CD4-positive, alpha-beta T cell treated with Interleukin-2 at 100 ng/mL for 4 hours (primary cell): ENCODE measurements at places on chromosomes 2 and 18.

GRCh38 chr18:51753365-51754057 is 556.0 kb upstream of the MEX3C start:
- DNase-seq = no peak

- no peak for DNase-seq
Measured at GRCh38 chr2:207107551-207107950, 58.2 kb downstream of the KLF7 start.

DNA sequence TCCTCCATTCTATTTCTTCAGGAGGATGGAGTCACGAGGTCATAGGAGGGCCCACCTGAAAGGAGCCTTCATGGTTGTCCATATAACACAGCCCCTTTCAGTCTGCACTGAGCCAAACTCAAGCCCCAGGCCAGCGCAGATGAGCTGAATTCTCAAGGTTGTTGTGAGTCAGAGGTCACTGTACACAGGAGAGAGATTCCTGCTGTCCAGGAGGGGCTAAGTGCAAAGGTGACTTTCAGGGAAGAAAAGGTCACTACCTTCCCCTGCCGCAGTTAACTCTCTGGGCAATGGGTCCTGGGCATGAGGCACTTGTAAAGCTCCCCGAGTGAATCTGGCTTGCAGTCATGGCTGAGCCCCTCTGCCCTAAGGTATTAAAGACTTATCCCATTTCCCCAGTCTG is 150.7 kb downstream of the CTIF start:
- DNase-seq = no peak

DNA sequence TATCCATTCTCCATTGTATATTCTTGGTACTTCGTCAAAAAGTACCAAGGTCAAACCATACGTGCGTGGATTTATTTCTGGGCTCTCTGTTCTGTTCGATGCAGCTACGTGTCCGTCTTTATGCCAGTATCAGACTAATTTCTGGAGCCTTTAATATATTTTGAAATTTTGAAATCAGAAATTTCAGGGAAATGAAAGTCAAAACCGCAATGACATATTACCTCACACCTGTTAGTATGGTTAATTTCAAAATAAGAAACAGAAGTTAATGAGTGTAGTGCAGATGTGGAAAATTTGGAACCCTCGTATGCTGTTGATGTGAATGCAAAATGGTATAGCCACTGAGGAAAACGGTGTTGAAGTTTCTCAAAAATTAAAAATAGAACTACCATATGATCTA is 156.1 kb upstream of the TRIB2 start:
- no peak for DNase-seq

GRCh38 chr2:196335221-196335634 is 163.8 kb upstream of the STK17B start:
- no peak for DNase-seq

DNA sequence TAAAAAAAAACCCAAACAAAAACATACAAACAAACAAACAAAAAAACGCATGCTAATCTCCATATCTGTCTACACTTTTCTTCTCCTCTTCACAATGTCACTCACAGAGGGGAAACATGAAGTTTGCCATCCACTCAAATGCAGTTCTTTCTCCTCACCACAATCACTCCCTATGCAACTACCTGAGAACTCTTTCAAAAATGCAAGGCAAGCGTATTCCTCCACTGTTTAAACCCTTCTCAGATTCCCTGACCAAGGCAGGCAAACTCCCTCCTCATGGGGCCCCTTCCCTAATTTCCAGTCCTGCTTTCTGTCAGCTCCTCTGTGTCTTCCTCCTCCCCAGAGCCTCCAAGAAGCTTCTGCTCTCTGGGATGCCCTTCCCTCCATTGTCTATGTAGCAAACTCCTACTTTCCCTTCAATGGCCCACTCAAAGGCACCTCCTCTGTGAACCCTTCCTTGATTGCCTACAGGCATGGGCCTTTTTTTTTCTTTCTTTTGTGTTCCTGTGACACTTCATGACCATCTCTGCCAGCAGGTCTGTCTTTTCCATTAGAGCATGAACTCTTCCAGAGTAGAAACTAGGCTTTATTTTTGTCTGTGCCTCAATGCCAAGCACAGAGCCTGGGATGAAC is 143.8 kb upstream of the SLC1A4 start:
- no peak for DNase-seq

- no peak for DNase-seq
Measured at GRCh38 chr2:217806482-217806765, 196.4 kb downstream of the TNS1 start.

GRCh38 chr2:70173520-70173919 is 17.3 kb downstream of the C2orf42 start:
- DNase-seq = no peak

DNA sequence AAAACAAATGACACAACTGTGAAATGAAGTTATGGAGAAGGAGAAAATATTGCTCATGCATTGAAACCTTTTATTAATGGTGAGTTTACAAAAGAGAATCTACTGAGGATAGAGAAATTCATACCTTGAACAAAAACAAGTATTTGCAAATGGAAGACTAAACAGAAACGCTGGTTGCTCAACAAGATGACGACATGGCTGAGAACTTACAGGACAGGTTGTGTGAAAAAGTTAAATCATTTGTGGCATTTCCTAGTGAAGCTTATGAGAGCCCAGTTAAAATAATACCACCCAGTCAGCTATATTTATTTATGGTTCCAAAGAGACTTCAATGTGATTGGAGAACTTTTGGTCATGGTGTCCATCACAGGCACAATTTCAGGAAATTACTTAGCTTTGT is 148.6 kb upstream of the PKDCC start:
- no peak for DNase-seq

- no peak for DNase-seq
Measured at GRCh38 chr18:28863396-28863795, 686.5 kb upstream of the CDH2 start.

GRCh38 chr18:74651327-74652128 is 53.9 kb downstream of the ZNF407 start:
- no peak for DNase-seq

- DNase-seq = no peak
Measured at GRCh38 chr2:150494234-150494945, 6.9 kb upstream of the RND3 start.

DNA sequence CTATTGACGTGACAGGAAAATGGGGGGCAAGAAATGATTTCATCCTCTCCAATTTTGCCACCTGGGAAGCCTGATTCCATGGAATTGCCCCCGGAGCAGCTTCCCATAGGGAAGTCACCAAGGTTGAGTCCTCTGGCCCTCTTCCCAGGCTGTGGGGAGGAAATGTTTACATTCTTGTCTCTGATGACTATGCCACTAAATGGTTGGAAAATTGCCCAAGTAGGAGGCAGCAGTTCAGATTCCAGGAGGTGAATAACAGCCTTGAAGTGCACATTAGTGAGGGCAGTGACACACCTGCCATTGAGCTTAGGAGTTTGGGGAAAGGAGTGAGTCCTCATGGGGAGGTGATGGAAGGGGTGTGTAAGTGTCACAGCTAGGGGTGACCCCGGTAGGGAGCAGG is 449.2 kb upstream of the DCC start:
- no peak for DNase-seq

DNA sequence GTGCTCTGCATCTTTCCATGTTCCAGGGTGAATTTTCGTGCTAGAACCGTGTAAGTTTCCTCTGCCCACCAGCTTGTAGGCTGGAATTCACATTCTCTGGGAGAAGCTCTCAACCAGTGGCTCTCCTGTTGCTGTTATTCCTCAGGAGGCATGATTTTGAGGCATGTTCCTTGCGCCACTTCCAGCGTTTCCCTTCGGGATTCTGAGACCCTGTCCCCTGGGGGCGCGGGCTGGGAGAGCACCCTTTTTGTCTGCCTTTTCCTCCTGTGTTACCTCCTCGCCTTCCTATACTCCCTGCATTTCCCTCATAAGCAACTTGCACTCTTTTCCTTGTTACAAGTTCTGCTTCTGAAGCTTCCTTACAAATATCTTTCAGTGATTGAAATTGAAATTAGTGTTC is 156.4 kb downstream of the PTPRM start:
- DNase-seq = no peak

DNA sequence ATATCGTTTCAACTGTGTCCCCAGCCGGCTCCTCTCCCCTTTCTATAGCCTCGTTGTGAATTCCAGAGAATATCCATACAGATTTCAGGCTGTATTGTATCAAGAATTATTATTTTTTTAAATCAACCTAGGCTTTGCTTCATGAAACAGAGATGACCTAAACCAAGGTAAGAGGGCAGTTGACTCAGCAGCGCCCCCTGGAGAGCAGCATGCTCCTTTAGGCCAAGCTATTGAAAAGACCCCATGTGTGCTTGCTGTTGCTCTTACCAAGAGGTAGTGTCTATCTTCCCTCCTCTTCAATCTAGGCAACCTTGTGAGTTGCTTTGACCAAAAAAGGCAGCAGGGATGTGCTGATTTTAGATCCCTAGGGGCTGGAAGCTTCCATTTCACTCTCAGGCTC is 426.7 kb upstream of the SMIM21 start:
- DNase-seq = no peak

DNA sequence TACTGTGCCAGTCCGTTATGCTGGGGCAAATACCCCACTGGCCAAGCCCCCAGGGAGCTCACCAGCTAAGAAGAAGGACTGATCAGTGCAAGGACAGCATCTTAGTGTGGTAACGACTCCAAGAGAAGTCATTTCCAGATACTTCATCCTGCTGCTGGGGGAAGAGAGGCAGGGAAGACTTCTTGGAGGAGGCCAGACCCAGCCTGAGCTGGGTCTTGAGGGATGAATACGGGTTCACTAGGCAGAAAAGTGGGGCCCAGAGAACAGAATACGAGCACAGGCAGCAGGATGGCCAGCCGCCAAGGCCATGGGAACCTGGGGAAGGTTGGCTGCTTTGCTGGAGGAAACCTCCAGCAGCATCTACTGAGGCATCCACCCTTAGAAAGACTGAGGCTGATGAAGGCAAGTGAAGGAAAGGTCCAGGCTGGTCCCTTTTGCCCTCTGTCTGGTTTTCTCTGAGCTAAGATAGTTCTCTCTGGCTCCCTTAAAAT is 84.1 kb downstream of the GLI2 start:
- DNase-seq = no peak

DNA sequence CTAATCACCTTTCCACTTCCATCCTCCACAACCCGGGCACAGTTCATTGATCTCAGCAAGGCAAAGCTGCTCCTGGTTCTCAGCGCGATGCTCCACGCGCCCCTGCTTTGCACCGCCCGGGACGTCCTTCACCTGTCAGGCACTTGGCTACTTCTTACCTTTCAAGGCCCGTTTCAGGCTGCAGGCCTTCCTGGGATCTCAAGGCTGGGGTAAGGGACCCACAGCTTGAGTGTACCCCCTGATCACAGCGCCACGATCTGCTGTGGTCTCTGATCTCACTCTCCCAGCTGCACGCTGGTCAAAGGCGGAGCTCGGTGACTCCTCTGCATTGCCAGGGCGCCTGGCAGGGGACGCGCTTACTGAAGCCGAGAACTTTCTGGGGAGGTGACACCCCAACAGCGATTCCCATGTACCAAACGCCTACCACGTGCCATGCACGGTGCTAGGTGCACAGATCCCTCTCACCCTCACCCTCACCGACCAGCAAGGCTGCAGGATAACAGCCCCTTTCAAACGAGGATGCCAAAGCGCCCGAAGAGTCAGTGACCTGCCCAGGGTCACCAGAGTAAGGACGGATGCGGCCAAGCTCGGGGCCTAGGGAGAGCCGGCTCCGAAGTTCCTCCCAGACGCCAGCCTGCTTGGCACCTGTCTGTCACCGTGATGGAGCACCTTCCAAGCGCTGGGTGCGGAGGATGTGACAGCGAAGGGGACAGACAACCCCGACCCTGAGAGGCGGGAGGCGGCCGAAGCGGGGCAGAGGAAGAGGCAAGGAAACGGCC is 818 bp downstream of the ITGB1BP1 start:
- peak; percentile 56 for DNase-seq

GRCh38 chr2:125684932-125685331 is 971.0 kb upstream of the GYPC start:
- no peak for DNase-seq

- DNase-seq = no peak
Measured at GRCh38 chr18:79798999-79799370, 1.2 kb downstream of the KCNG2 start.

GRCh38 chr2:222733846-222734702 is 62.6 kb downstream of the MOGAT1 start:
- DNase-seq = no peak

- DNase-seq = no peak
Measured at GRCh38 chr2:143937723-143938350, 582.1 kb downstream of the ZEB2 start.

GRCh38 chr2:233185963-233186362 is 65.5 kb upstream of the ATG16L1 start:
- no peak for DNase-seq

GRCh38 chr2:137706786-137707613 is 257.3 kb upstream of the HNMT start:
- no peak for DNase-seq

GRCh38 chr2:152513681-152514080 is 178.7 kb downstream of the FMNL2 start:
- DNase-seq = no peak

GRCh38 chr2:83394134-83394904 is 1064.8 kb downstream of the SUCLG1 start:
- no peak for DNase-seq

- no peak for DNase-seq
Measured at GRCh38 chr2:50694798-50695197, 337.1 kb downstream of the NRXN1 start.

DNA sequence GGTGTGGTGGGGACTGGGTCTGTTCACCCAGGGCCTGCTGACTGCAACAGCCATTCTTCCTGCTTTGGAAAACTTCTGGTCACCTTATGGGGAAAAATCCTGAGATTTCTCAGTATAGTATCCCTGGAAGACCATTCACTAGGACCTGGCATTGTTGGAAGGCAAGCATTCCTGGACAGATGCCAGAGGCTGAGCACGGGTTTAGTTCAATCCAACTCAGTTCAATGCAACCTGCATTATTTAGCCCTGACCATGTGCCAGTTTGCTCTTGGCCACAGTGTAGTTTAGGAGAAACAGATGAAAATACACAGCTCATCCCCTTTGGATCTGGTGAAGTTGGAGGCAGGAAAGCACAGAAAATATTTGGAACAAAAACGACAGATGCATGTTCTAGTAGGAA is 95.9 kb downstream of the LPIN1 start:
- no peak for DNase-seq

- no peak for DNase-seq
Measured at GRCh38 chr2:237278568-237278967, 135.4 kb downstream of the COL6A3 start.

- DNase-seq = no peak
Measured at GRCh38 chr2:202695166-202695565, 60.4 kb downstream of the FAM117B start.

DNA sequence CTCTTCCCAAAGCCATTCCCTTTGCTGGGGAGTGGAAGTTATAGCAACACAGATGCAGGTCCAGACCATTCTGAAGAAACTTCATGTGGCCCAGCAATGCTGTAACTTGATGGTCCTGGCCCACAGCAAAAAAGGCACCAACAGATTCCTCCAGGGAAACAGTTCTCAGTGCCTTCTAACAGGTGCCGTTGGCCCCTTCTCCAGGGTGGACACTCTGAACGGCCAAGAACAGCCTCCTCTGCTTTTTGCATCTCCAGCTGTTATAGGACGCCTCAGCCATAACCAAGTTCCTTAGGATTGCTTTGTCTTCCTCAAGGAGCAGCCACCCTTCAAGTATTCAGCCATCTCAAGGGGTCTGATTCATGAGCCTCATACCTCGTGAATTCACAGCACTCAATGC is 38.0 kb downstream of the MARCO start:
- no peak for DNase-seq

- DNase-seq = no peak
Measured at GRCh38 chr2:96843538-96844268, at the start of gene ANKRD23. TSS of gene ANKRD23 (minus strand) at chr2:96844021. CDS start at chr2:96843992, 29 bp downstream.
